ENCODE measurements at places on chromosomes 2 and 18.

DNA sequence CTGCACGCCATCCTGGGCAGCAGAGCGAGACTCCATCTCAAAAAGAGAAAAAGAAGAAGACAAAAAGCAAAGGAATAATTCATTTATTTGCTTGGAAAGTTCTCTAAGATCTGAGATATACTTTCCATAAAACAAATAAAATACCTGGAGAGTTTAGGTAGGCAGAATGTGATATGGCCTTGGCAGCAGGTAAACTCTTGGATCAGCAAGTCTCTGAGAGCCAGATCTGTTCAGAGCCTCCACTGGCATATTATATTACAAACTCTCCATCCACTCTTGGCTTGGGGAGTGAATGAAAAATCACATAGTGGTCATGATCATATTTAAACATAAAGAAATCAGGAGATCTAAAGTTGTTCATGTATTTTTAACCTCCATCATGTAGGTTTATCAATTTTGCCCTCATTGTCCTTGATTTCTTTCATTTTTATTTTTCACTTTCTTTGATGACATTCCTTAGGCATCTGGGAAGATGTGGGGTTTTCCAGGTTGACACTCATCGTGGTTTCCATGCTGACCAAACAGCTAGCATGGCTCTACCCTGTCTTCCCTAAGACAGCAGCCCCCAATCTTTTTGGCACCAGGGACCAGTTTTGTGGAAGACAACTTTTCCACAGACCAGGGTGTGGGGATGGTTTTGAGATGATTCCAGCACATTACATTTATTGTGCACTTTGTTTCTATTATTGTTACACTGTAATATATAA, 10.2 kb downstream of the LRRFIP1 start:
- no peak for DNase-seq

- DNase-seq = no peak
Observed at GRCh38 chr2:138279871-138280270, 221.7 kb upstream of the SPOPL start.

- no peak for DNase-seq
Observed at GRCh38 chr2:239040152-239040761, 192.4 kb downstream of the TWIST2 start.

DNA sequence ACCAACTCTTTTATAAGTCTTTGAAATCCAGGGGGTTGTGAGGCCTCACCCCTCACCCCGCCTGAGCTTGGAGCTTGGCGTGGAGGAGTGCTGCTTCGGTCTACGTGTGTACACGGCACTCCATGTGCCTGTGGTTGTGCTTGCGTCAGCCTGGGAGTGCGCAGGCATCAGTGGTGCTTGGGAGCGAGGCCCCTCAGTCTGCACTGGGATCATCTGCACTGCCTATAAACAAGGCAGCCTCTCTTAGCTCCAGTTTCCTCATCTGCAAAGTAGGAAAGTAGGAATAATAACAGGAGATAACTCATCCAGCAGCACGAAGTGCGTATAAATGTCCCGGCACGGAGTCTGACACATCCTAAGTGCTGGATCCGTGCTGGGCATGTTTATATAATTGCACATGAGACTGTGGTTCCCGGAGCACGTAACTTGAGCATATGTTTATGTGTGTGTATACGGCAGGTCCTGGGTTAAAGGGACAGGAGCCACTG, 1.2 kb downstream of the GYPC start:
- peak; percentile 92 for DNase-seq

GRCh38 chr18:76932026-76932819, 109.9 kb downstream of the ZNF236 start:
- DNase-seq = peak; percentile 80

GRCh38 chr2:31430439-31431165, 16.1 kb upstream of the XDH start:
- DNase-seq = no peak

DNA sequence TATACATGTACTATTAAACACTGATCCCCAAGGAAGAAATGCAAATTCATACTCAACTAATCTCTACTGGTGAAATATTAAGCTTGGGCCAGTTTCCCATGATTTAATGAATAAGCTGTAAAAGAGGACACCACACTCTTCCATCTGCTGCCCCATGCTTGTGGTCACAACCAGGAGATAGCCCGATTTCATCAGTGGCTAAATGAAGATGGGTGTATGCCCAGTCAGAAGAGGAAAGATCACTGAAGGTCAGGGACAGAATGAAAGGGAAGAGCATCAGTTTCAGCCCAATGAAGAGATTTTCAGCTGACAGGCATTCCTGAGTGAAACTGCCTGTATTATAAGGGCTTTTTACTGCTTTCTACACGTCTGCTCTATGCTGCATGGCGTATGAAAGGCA, 103.5 kb downstream of the KCNS3 start:
- no peak for DNase-seq

- no peak for DNase-seq
Observed at GRCh38 chr2:173357346-173357745, 2.7 kb downstream of the CDCA7 start.

- no peak for DNase-seq
Observed at GRCh38 chr2:38959466-38959865, 69.8 kb downstream of the ARHGEF33 start.

DNA sequence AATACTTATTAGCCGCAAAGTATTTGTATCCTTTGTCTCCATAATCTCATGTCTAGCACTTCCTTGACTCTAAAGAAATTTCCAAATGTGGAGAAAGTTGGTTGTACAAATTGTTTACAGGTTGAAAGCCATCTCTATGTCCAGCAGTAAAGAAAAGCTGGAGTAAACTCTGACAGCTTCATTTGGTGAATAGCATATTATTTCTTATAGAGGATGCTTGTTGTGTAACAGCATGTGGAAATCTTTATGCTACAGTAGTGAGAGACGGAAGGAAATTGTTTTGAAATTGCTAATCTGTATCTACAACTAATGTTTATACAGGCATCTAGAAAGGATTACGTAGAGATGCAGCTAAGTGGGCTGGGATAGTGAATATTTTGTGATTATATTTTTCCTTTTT, 78.5 kb downstream of the UGGT1 start:
- peak; percentile 62 for DNase-seq

DNA sequence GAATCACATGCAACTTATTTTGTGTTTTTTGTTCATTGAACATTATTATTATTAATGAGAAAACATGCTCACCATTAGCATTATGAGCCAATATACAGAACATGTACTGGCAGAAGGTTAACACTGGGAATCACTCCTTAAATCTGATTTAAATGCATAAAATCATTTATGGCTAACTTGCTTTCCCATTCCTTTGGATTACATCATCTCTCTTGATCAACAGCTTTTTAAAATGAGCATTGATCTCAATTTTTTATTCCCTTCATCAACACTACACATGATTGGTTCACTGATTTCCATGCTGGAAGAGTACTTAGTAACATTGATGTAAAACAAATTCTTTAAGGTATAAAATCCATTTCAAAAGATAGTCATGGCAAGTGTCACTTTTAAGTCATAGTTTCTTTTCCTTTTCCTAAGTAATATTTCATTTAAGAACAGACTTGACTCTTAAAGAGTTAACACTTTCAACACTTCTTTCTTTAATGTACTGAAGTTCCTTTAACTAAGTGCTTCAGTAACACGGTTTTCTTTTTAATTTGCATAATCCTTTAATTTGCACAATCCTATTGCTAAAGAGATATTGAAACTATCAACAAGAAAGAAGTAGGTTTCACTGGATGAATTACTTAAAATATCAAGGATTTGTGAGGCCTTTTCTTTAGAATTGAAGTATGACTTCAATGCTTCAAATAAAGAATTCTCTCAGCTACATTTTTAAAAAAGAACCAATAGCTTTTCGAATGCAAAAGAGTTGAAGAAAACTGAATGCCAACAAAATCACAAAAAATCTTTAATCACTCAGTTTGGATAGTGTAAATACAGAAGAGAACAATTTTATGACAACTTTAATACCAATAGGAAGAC, 24.9 kb upstream of the BUB1 start:
- DNase-seq = no peak

GRCh38 chr2:3044587-3045317, 332.9 kb downstream of the EIPR1 start:
- DNase-seq = no peak

DNA sequence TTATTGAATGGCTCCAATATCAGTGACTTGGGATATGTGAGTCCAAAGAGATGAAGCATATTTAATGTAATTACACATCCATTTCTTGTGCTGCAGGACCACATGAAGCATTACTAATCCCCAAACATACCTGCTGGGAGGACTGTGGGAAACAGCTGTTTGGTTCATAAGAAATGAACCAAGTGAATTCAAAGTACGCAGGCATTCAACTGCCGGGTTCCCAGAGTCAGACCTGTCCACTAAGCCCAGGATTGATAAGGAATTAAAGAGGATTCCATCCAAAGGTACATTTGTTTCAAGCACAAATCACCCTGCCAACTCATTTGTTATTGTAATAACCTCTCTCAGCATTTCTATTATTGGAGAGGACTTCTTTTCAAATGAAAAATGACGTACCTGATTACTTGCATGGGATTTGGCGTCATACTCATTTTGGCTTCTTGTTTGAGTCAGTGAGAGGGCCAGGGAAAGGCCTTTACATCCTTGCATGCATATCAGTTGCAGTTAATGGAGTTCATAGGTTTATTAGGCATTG, 230.7 kb downstream of the TXNL1 start:
- DNase-seq = no peak

GRCh38 chr2:44614940-44615339, 253.2 kb downstream of the CAMKMT start:
- no peak for DNase-seq

- DNase-seq = no peak
Observed at GRCh38 chr2:30206461-30207430, 24.6 kb upstream of the LBH start.

- DNase-seq = no peak
Observed at GRCh38 chr2:200300065-200300464, 6.4 kb upstream of the SPATS2L start.

DNA sequence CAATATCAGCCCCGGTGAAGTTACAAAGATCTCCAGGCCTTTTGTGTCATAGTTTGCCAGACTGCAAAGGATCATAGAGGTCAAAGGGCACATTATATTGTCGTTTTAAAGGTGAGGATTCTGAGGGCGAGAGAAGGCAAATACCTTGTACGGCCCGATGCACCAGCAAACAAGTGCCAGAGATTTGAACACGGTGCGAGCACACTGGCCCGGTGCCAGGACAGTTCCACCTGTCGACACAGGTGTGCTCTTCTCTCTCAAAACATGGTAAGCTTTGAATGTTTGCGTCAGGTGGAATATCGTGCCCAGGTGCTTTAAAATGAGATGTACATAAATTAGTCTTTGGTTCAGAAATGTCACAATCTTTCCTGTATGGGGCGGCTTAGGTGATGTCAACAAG, 776.1 kb upstream of the ID2 start:
- no peak for DNase-seq

DNA sequence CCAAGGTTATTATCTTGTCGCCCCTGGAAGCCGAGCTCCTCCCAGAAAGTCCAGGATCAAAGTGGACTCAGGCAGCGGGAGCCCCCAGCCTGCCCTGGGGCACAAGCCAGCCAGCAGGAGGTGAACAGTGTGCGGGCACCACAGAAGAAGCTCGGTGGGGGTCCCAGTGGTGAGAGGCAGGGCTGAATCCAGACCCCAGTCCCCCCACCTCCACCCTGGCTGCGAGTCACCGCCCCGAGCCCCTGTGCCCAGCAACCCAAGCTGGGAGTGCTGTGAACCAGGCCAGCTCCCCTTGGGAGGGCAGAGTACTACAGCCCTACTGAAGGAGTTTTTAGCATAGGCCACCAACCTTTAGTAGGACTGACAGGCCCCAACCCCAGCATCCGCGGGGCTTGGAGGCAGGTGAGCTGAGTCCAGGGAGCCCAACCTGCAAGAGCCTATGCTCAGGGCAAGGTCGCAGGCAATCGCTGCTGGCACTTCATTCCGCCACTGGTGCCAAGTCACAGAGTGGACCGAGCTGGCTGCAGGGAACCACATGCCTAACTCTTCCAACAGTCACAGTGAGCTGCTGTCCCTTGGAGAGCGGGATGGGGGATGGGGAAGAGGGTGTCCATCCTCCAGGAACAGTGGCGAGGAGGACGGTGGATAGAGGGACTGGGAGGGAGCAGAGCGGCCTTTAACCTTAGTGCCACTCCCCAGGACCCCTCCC, 3.0 kb downstream of the PIEZO2 start:
- DNase-seq = no peak

GRCh38 chr2:75622500-75622899, 24.1 kb upstream of the MRPL19 start:
- DNase-seq = no peak

GRCh38 chr2:230877759-230878598, 13.2 kb downstream of the ITM2C start:
- no peak for DNase-seq

DNA sequence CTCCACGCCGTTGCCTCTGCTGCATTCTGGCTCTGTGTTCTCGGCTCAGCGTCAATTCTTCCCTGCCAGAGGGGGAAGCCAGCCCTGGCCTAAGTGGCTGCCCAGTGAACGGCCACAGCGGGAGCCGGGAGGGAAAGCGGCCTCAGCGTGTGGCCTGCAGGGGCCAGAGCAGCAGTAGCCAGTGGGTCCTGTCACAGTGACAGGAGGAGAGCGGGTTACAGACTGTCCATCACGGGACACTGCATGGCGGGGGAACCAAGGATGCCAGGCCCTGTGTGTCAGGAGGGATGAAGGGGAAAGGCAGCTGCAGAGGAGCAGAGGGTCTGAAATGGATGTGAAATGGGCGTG, 39.7 kb downstream of the PDIA6 start:
- no peak for DNase-seq

GRCh38 chr2:23618794-23619530, 234.0 kb downstream of the KLHL29 start:
- DNase-seq = no peak

GRCh38 chr18:40186677-40187076, 1768.4 kb upstream of the PIK3C3 start:
- DNase-seq = no peak

DNA sequence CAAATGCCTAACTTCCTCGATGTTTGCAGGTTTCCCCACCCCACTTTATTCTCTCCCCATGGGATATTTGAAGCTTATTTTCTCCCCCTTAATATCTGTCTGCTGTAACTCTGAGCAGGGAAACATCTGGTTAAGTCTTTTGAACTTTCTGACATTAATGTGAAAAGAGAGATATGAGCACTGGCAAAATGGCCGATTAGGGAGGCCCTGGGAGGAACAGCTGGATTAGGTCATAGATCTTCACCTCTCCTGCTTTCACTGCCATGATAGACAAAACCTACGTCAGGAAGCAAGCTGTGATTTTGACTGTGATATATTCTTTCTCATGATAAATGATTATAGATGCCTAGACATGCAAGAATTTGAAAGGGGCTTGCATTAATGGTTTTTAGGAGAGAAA, 43.6 kb downstream of the LYPD6B start:
- DNase-seq = no peak

Measured in AG04450 (cell line).